ENCODE measurements at places on chromosomes 3 and 15.

DNA sequence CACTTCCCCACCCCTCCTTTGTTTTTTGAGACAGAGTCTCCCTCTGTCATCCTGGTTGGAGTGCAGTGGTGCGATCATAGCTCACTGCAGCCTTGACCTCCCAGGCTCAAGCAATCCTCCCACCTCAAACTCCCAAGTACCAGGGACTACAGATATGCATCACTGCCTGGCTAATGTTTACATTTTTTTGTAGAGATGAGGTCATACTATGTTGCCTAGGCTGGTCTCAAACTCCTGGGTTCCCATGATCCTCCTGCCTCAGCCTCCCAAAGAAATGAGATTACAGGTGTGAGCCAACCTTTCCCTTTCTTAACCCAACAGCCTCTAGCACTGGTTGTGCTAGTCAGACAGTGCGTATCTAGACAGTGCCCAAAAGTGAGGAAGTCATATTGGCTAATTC, 6.4 kb upstream of the GATM start:
- H3K4me1 ChIP-seq = no peaks in the 10 kb centered on the region
- H3K36me3 ChIP-seq = no peaks in the 10 kb centered on the region
- H3K4me3 ChIP-seq = no peak overlapping the region
- no peak overlapping the region for H3K27ac ChIP-seq
- peaks cover 9% of the 10 kb centered on the region for H3K27me3 ChIP-seq
- DNase-seq = no peak

- H3K27ac ChIP-seq = no peak overlapping the region
- peaks cover 9% of the 10 kb centered on the region for H3K36me3 ChIP-seq
- H3K4me3 ChIP-seq = no peak overlapping the region
- no peak for DNase-seq
These were observed 80.2 kb downstream of the LPP start for GRCh38 chr3:188234132-188234531.

DNA sequence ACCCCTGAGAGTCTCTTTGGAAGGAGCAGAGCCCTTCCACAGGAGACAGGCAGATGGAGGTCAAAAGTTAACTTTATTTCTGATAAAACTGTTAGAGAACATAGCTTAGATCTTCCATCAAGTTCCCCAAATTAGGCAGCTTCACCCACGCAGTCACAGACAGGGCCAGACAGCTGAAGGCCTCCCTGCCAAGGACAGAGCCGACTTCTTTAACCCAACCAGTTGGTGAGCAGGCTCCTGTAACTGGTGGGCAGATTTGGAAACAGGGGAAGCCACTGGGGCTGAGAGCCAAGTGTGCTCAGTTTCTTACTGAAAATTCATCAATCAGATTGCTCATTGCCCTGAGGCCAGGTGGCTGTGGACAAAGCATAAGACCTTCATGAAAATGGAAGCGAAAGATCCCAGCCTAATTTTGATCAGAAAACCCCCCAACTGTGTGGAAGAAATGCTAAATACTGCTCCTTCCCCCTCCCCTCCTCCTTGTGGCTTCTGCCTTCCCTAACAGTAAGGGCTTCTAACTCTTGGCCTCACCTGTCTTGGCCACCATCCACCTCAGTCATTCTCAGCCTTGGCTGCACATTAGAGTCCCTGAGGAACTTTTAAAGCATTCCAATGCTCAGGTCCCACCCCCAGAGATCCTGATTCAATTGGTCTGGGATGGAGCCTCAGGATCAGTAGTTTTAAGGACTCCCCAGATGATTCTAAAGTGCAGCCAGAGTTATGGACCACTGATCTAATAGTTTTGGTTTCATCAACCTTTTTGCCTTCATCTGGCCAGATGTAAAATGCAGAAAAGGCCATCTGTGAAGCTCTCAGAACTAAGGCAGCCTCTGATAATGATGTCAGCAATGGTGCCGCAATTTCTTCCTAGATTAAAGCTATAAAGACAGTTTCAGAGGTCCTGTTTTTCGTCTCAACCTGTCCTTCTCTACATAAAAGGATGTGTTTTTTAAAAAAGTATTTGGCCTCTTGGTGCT, 11.5 kb downstream of the CLRN1 start:
- DNase-seq = no peak
- H3K27ac ChIP-seq = no peak overlapping the region
- H3K27me3 ChIP-seq = peaks cover 27% of the 10 kb centered on the region
- H3K4me3 ChIP-seq = no peak overlapping the region
- H3K4me1 ChIP-seq = peaks cover 2% of the 10 kb centered on the region

- no peak overlapping the region for H3K4me3 ChIP-seq
- H3K27me3 ChIP-seq = no peaks in the 10 kb centered on the region
- no peak overlapping the region for H3K27ac ChIP-seq
These were observed 772.3 kb downstream of the SI start for GRCh38 chr3:164306042-164306441.

- no peak overlapping the region for H3K27ac ChIP-seq
- DNase-seq = no peak
- H3K4me1 ChIP-seq = no peaks in the 10 kb centered on the region
- no peaks in the 10 kb centered on the region for H3K36me3 ChIP-seq
- no peaks in the 10 kb centered on the region for H3K27me3 ChIP-seq
These were observed 515.6 kb upstream of the SGO1 start for GRCh38 chr3:20701641-20702040.

DNA sequence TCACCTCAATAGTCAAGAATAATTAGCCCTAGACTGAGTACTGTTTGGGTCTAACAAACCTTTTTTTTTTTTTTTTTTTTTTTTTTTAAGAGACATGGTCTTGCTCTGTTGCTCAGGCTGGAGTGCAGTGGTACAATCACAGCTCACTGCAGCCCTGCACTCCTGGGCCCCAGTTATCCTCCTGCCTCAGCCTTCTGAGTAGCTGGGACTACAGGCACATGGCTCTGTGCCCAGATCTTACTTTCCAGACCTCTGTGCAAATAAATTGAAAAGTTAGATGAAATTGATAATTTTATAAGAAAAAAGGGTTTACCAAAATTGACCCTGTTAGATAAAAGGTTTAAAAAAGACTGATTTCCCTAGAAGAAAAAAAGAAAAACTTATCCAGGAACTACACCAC, 79.0 kb downstream of the NR2E3 start:
- H3K4me3 ChIP-seq = no peak overlapping the region
- H3K27me3 ChIP-seq = no peaks in the 10 kb centered on the region
- no peaks in the 10 kb centered on the region for H3K4me1 ChIP-seq
- DNase-seq = no peak
- peaks cover 11% of the 10 kb centered on the region for H3K36me3 ChIP-seq

- no peak for DNase-seq
- H3K27ac ChIP-seq = no peak overlapping the region
- no peaks in the 10 kb centered on the region for H3K27me3 ChIP-seq
- no peaks in the 10 kb centered on the region for H3K4me1 ChIP-seq
- no peak overlapping the region for H3K4me3 ChIP-seq
These were observed 29.3 kb upstream of the SLC28A1 start for GRCh38 chr15:84855136-84855535.

DNA sequence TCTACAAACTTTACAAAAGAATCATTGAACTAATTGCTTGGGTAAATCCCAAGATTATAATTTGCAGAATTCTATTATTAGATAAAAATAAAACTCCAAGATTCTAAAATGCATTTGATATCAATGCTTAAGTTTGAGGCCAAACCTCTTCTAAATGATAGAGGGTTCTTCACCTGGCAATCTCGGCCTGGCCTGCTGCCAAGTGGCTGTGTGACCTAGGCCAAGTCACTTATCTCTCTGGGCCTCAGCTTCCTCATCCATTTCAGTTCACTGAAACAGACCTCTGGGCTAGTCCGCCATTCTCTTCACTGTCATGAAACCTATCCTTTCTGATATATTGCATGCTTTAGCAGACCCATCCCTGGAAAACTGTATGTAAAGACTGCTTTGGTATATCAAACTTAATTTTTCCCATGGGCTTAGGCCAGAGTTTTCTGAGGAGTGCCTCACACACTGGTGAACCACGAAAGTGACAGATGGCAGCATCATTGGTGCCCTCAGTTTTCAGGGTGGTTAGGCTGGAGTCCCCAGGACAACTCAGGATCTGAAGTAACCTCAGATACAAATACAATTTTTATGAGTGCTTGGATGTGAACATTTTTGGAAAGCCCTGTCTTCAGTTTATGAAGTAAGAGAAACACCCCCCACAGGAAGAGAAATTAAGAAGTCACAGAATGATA, 21.8 kb downstream of the NUDT16 start:
- H3K36me3 ChIP-seq = no peaks in the 10 kb centered on the region
- no peak overlapping the region for H3K27ac ChIP-seq
- no peak overlapping the region for H3K4me3 ChIP-seq
- H3K27me3 ChIP-seq = no peaks in the 10 kb centered on the region

DNA sequence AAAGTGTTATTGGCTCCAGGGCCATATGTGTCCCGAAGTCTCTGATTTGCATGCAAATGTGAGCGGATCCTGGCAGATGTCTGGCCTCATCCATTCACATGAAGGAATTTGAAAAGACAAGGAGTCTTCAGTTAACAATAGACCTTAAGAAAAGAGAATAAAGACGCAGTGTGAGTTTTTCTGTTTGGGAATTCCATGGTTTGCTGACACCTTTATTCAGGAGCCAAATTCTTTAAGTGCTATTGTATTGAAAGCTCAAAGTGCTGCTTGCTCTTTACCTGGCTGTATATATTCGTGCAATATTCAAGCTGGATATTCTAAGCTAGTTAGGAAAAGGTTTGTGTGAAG, 2.2 kb downstream of the LRRN1 start:
- no peaks in the 10 kb centered on the region for H3K36me3 ChIP-seq
- H3K4me1 ChIP-seq = peaks cover 17% of the 10 kb centered on the region
- H3K27ac ChIP-seq = no peak overlapping the region
- DNase-seq = no peak
- H3K4me3 ChIP-seq = peak overlapping the region; percentile 39
- peaks cover 28% of the 10 kb centered on the region for H3K27me3 ChIP-seq

DNA sequence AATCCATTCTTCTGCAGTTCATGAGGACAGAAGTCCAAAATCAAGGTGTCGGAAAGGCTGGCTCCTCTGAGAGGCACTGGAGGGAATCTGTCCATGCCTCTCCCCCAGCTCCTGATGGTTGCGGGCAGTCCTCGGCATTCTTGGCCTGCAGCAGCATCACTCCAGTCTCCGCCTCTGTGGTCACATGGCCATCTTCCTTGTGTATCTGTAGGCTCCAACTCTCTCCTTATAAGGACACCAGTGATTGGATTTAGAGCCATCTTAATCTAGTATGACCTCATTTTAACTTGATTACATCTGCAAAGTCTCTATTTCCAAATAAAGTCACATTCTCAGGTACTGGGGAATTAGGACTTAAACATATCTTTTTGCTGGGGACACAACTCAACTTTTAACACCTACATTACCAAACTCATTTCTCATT, 56.0 kb upstream of the FLNB start:
- no peaks in the 10 kb centered on the region for H3K36me3 ChIP-seq
- peaks cover 8% of the 10 kb centered on the region for H3K4me1 ChIP-seq
- H3K27me3 ChIP-seq = no peaks in the 10 kb centered on the region
- no peak overlapping the region for H3K4me3 ChIP-seq

GRCh38 chr3:65993134-65993900, 45.4 kb downstream of the MAGI1 start:
- no peaks in the 10 kb centered on the region for H3K36me3 ChIP-seq
- H3K27ac ChIP-seq = no peak overlapping the region
- H3K27me3 ChIP-seq = peaks cover 7% of the 10 kb centered on the region
- DNase-seq = no peak

DNA sequence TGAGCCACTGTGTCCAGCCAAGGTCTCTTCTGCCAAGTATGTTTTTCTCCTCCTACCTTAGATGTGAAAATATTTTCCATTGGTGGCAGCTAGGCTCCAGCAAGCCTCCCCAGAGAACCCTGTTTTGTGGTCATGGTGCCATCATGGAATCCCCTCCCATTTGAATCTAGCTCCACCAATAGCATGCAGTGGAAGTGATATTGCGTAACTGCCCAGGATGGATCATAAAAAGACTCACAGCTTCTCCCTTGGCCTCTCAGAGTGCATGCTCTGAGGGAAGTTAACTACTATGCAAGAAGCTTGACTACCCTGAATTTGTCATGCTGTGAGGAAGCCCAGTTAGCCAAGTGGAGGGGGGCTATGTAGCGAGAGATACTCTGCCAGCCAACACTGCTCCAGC, 27.5 kb downstream of the CRYGS start:
- H3K4me1 ChIP-seq = peaks cover 85% of the 10 kb centered on the region
- no peaks in the 10 kb centered on the region for H3K27me3 ChIP-seq
- H3K4me3 ChIP-seq = no peak overlapping the region

DNA sequence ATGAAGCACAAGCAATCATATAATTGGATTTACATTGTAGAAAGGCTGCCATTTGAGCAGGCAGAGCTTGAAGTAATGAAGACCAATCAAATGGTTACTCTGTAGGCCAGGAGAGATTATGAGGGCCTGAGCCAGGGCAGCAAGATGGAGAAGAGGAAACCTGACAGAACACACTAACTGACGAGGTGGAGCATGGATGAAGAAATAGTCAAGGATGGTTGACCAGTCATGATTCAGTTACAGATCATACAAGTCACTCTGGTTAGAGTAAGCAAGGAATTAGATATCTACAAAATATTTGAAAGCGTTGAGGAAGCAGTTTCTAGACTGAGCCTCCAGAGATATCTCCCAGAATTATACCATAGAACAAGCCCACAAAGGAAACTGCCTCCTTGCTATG, 101.8 kb upstream of the THSD4 start:
- peaks cover 20% of the 10 kb centered on the region for H3K27me3 ChIP-seq
- DNase-seq = no peak
- H3K4me3 ChIP-seq = no peak overlapping the region

DNA sequence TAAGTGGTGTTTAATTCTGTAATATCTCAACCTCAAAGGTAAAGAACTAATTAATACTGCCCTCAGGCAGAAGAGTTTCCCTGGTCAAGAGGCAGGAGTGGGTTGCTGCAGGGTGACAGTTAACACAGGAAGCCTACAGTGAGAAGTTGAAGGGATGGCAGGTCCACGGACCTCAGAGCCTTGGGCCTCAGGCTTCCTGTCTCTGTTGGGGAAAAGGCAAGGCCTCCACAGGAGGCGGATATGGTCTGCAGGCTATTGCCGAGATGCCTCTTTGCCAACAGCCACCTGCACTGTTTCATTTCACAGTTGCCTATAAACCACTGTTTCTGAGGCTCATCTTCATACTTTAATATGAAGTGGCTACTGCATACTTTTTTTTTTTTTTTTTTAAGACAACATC, 33.3 kb upstream of the RPN1 start:
- H3K4me1 ChIP-seq = peaks cover 25% of the 10 kb centered on the region
- no peak overlapping the region for H3K4me3 ChIP-seq
- no peak for DNase-seq
- no peak overlapping the region for H3K27ac ChIP-seq

DNA sequence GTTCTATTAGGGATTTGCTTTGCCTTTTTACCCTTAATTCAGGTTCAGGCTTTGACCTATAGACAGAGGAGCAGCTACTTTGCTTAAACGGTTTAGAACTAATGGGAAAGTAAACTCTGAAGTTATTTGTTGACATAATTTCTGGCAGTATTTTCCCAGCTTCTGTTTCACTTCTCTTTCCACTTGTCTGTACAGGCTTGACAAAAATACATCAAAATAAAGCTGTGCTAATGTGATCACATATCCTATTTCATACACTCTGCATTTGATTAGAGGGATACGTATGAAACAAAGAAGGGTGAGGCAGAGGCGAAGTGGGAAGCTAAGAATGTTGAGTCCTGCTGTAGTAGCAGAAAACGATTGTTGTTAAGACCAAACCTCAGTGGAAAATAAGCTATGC, 389.1 kb upstream of the RARB start:
- no peaks in the 10 kb centered on the region for H3K27me3 ChIP-seq
- H3K4me1 ChIP-seq = no peaks in the 10 kb centered on the region
- DNase-seq = no peak

GRCh38 chr3:112560307-112560706, 1.5 kb downstream of the ATG3 start:
- no peak for DNase-seq
- H3K27me3 ChIP-seq = no peaks in the 10 kb centered on the region
- peaks cover 38% of the 10 kb centered on the region for H3K4me1 ChIP-seq
- H3K27ac ChIP-seq = no peak overlapping the region
- peak overlapping the region; percentile 90 for H3K4me3 ChIP-seq
- peaks cover 15% of the 10 kb centered on the region for H3K36me3 ChIP-seq
